ENCODE measurements at places on chromosomes 1 and 21.

DNA sequence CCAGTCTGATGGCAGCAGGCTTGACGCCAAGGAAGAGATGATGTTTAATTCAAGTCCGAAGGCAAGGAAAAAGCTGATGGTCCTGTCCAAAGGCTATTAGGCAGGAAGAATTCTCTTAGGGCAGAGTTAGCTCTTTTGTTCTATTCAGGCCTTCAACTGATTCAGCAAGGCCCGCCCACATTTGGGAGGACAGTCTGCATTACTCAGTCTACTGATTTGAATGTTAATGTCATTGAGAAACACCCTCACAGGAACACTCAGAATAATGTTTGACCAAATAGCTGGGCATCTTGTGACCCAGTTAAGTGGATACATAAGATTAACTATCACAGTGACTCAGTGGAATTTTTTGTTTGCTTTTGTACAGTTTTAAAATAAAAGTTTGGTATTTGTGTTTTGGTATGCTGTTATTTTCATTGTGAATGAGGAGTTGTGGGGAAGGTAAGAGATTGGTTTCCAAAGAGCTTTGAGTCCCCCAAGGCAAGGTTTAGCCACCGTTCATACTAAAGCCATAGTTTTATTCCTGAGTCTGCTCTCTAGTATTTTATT, 1.7 kb upstream of the ZNF691 start:
- no peak for DNase-seq

DNA sequence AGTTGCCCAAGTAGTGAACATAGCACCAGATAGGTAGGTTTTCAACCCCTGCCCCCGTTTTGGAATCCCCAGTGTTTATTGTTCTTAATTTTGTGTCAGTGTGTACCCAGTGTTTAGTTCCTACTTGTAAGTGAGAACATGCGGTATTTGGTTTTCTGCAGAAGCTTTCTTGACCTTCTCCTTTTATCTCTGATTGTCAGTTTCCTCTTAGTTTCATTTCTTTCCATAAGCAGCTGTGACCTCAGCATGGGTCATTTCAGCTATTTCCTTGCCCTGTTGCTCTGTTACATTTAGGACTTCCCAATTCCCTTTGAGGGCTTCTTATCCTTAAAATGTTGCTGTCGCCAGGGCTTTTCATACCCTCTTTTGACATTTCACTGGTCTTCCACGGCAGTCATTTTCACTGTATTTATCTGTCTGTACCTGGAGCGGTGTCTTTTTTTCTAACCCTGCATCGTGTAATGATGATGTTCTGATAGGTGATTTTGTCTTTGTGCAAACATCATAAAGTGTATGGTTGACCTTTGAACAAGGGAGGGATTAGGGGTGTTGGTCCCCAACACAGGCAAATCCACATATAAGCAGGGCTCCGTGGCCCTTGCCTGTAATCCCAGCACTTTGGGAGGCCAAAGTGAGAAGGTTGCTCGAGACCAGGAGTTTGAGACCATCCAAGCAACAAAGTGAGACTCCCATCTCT, 15.0 kb downstream of the ITSN1 start:
- DNase-seq, result no peak

- DNase-seq, result no peak
Measured at GRCh38 chr1:76944942-76945341, 77.7 kb downstream of the ST6GALNAC5 start.

GRCh38 chr1:109283748-109284600, 1.0 kb upstream of the PSRC1 start:
- no peak for DNase-seq

- peak; percentile 72 for DNase-seq
Measured at GRCh38 chr1:9654051-9654833, 2.7 kb downstream of the PIK3CD start.

DNA sequence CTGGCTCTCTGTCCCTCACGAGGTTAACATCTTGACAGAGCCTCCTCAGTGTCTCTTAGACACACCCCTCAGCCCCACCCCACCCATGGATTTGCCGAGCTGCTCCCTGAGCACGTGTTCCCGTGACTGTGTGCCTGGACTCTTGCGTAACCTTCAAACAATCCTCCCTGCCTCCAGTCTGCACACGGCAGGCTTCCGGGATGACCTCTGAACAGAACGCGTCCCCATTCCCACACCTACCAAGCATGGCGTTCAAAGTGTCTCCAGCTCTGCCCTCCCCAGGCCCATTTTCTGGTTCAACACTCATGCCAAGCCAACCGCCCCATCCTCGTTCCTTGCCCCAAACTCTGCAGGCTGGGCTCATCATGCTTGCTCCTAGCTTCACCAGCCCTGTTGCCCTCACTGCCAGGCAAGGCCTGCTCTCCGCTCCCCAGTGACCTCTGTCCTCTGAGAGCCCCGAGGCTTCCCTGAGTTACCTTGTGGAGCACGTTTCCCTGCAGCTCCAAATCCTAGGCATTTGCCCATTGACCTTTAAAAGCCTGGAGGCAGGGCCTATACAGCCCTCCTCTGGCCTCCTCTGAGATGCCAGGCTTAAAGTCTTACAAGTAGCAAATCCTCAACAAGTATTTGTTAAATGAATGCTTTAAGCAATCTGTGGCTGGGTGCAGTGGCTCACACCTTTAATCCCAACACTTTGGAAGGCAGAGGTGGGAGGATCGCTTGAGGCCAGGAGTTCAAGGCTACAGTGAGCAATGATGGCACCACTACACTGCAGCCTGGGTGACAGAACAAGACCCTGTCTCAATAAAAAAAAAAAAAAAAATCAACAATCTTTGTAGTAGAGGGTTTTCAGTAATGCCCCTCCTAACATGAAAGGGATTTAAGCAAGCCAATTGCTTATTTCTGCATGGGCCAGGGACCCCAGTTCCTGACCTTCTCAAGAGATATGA, 5.0 kb downstream of the AGT start:
- DNase-seq, result no peak

DNA sequence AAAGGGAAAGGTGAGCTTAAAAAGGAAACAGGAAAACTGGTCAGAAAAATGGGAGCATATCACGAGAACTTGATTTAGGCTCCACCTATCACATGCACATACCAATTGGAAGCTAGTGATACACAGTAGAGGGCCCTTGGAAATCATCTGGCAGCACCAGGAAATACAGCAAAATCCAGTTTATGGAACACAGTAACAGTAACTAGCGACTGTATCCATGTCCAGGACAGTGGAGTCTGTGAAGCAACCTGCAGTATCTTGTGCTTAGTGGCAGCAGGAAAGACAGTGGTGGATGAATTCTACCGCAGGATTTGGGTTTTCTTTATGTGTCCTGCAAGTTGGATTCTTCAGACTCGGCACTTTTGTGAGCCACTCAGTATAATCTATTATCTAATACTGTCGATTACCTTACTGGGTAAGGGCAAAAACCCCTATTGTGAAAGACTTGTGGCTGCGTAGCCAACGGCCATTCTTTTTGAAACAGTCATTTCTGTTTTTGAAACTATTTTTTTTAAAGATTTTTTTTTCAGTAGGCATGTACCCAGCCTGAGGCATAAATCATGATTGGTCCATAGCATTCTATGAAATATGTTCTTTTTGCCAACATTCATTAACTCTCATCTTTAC, 1.6 kb upstream of the KDM4A start:
- DNase-seq, result no peak

- peak; percentile 65 for DNase-seq
Measured at GRCh38 chr1:179550746-179551682, 24.7 kb downstream of the NPHS2 start.
